ENCODE measurements at places on chromosomes 3 and 15. TPM values are rescaled to one million over a fixed set of nuclear protein-coding genes. Genes with fewer than 3 reads are reported as not detected.

DNA sequence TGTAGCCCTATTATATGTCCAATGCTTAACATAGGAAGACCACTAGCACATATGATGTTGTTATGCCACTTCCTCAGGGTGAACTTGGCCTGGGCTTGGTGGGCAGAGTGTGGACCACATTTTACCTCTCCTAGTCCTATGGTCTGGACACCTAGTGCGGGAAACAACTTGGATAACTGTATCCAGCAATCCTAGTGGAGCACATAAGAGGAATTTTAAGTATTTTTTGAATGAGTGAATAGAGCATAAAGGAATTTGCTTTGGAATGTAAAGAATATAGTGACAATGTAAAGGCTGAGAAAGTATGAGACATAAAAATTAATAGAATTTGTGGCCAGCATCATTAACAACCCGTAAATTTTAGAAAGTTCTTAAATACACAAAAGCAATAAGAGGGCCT lies 528.9 kb downstream of the IGSF11 start:
- H3K4me3 ChIP-seq: no peak overlapping the region
- H3K27me3 ChIP-seq: no peaks in the 10 kb centered on the region
- H3K4me1 ChIP-seq: no peaks in the 10 kb centered on the region
- H3K36me3 ChIP-seq: no peaks in the 10 kb centered on the region

- H3K27ac ChIP-seq: no peak overlapping the region
- DNase-seq: no peak
- no peak overlapping the region for H3K4me3 ChIP-seq
- H3K27me3 ChIP-seq: no peaks in the 10 kb centered on the region
These were observed 17.2 kb upstream of the PLOD2 start for GRCh38 chr3:146178006-146178689.

- no peak for DNase-seq
- no peak overlapping the region for H3K4me3 ChIP-seq
- no peaks in the 10 kb centered on the region for H3K27me3 ChIP-seq
- no peaks in the 10 kb centered on the region for H3K36me3 ChIP-seq
These were observed 24.8 kb downstream of the EFCC1 start for GRCh38 chr3:129025691-129026435.

The DPPA2 gene
- total RNA-seq: not detected

The LDHAL6B gene
- total RNA-seq: not detected

The C3orf22 gene
- not detected for total RNA-seq

The CCDC54 gene
- total RNA-seq: not detected

The NPTN gene
- total RNA-seq: 27.6 TPM

Measured in pancreas (tissue), 10 donors.